ENCODE measurements at places on chromosomes 3 and 15. TPM values are rescaled to one million over a fixed set of nuclear protein-coding genes. Genes with fewer than 3 reads are reported as not detected.

The ZNF35 gene
- 4.5 TPM for polyA plus RNA-seq

The SNRPA1 gene
- 71.4 TPM for polyA plus RNA-seq

The PRSS50 gene
- polyA plus RNA-seq, result 0.27 TPM

The NOX5 gene
- 0.66 TPM for polyA plus RNA-seq

The IL17RD gene
- 0.37 TPM for polyA plus RNA-seq

The SOX2 gene
- polyA plus RNA-seq, result 3.1 TPM

The SRGAP3 gene
- polyA plus RNA-seq, result 3.9 TPM

The TM4SF18 gene
- polyA plus RNA-seq, result 0.66 TPM

The AHSG gene
- 0.23 TPM for polyA plus RNA-seq

The DPPA2 gene
- polyA plus RNA-seq, result 0.62 TPM

The NUP210 gene
- polyA plus RNA-seq, result 22.9 TPM

The MOBP gene
- polyA plus RNA-seq, result 0.16 TPM

The GOLGA6B gene
- polyA plus RNA-seq, result not detected

The HYKK gene
- polyA plus RNA-seq, result 5.3 TPM

The DUOXA2 gene
- 0.23 TPM for polyA plus RNA-seq

The DYNLT2B gene
- polyA plus RNA-seq, result 41.0 TPM

The DUSP7 gene
- polyA plus RNA-seq, result 6.3 TPM

The FSIP1 gene
- 0.37 TPM for polyA plus RNA-seq

The MINAR1 gene
- polyA plus RNA-seq, result 0.37 TPM

The SLC24A5 gene
- polyA plus RNA-seq, result 0.07 TPM

The RBP2 gene
- 0.37 TPM for polyA plus RNA-seq

The VGLL3 gene
- polyA plus RNA-seq, result 2.1 TPM

The GATM gene
- 19.3 TPM for polyA plus RNA-seq

The PPP1R14D gene
- 1.2 TPM for polyA plus RNA-seq

The MME gene
- polyA plus RNA-seq, result 6.7 TPM

The WDR93 gene
- 0.32 TPM for polyA plus RNA-seq
